ENCODE measurements at places on chromosomes 12 and 14.

DNA sequence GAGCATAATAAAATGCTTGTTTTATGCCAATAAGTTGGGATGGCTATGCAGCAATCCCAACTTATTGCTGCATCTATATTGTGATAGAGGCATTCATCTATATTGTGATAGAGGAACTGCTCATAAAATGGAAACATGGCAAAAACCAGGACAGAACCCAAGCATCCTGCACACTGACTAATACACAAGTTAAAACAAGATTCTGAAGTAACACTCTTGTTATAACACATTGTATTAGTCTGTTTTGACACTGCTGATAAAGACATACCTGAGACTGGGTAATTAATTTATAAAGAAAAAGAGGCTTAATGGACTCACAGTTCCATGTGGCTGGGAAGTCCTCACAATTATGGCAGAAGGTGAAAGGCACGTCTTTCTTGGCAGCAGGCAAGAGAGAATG lies 36.8 kb downstream of the KCNK10 start:
- DNase-seq = no peak

- no peak for DNase-seq
Measured at GRCh38 chr14:35400648-35401421, 3.7 kb downstream of the NFKBIA start.

DNA sequence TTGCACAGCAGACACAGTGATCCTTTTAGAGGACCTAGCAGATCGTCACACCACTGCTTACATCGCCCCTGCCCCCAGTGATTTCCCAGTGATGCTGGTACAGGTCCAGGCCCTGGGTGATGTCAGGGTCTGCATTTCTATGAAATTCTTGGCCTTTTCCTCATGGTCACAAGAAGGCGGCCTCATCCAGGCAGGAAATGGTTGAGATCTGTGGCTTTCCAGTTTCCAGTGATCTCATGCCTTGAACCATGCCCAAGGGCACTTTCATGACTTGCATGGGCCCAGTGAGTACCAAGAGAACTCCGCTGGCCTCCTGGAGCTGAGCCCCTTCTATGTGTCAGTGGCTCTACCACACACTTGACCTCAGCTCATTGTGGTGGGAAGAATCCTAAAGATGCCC lies 41.9 kb upstream of the BDKRB2 start:
- DNase-seq = no peak

DNA sequence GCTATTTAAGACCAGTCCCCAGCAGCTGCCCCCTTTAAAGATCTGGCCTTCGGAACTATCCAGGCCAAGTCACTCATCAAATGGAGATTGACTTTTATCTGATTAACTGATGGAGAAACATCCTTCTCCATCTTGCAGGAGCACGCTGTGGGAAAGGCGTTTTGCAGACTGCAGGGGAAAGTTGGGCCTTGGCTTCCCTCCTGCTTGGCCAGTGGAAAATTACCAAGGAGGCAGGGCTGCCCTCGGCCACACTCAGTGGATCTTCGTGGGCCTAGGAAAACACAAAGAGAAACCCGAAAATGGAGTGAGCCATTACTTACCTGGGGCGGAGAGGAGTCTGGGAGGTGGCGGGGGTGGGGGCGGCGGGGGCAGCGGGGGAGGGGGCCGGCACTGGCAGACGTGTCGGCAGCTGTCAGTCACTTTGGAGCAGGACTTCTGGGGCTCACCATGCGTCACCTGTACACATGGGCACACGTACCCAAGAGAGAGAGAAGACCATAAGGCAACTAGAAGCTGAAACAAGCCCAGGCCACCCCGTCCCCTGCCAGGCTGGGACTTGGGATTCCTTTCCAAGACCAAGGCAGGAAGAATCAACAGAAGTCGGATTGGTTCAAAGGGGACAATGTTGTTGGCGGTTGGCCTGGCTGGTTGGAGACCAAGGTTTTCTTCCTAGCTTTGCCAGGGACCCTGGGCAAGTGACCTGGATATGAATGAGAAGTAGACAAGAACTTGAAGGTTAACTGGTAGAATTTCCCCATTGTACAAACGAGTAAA lies 9.2 kb downstream of the PRIMA1 start:
- no peak for DNase-seq

DNA sequence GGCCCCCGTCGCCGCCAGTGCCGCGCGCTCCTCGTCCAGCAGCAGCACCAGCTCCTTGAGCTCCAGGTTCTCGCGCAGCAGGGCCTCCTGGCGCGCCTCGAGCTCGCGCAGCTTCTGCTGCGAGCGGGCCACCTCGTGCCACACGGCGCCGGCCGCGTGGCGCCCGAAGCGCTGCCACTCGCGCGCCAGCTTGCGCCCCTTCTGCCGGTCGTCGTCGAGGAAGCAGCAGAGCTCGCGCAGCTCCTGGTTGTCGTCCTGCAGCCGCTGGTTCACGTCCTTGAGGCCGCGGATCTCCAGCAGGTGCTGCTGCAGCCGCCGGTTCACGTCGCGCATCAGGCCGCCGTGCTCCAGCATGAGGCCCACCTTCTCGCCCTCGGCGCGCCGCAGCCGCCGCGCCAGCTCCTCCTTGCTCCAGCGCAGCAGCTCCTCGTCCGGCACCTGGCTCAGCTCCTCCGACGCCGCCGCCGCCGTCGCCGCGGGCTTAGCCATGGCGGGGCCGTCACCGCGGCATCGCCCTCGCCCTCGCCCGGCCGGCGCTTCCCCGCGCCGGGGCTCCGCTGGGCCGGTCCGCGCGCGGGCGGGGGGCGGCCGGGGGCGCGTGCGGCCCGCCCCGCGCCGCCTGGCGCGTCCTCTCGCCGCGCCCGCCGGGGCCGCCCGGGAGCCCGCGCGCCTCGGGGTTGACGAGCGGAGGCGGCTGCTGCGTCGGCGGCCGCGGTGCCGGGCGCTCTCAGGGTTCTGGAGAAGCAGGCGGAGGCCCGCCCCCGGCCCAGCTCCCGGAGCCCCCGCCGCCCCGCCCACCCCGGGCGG lies at the start of gene CCDC85C:
TSS of gene CCDC85C (minus strand) at position 737 of the 807 bp plus-strand sequence. CDS start at position 489, 248 bp downstream.
- DNase-seq = peak; percentile 21

DNA sequence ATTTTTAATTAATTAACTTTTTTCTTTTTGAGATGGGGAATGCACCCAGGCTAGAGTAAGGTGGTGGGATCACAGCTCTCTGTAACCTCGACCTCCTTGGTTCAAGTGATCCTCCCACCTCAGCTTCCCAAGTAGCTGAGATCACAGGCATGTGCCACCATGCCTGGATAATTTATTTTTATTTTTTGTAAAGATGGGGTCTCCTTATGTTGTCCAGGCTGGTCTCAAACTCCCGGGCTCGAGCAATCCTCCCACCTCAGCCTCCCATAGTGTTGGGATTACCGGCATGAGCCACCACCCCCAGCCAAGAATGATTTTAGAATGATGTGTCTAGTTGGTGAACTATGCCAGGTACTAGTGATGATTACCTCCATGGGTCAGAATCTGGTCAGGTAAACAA lies 6.6 kb upstream of the LRP10 start:
- no peak for DNase-seq

- DNase-seq = no peak
Measured at GRCh38 chr12:91685917-91686316, 459.7 kb downstream of the BTG1 start.

GRCh38 chr12:49636979-49637755 lies 13.8 kb downstream of the PRPF40B start:
- no peak for DNase-seq

- DNase-seq = no peak
Measured at GRCh38 chr12:19484738-19485137, 45.4 kb downstream of the AEBP2 start.

GRCh38 chr12:51748235-51748634 lies 100.3 kb downstream of the FIGNL2 start:
- no peak for DNase-seq

- no peak for DNase-seq
Measured at GRCh38 chr12:53424626-53425514, 1.2 kb downstream of the AMHR2 start.

GRCh38 chr14:81550001-81550637 lies 16.5 kb upstream of the SEL1L start:
- DNase-seq = no peak

- DNase-seq = no peak
Measured at GRCh38 chr12:40819436-40820108, 127.3 kb downstream of the CNTN1 start.
